Heart right ventricle (tissue), 16 donors: ENCODE measurements at places on chromosomes 1 and 21. TPM values are rescaled to one million over a fixed set of nuclear protein-coding genes. Genes with fewer than 3 reads are reported as not detected.

DNA sequence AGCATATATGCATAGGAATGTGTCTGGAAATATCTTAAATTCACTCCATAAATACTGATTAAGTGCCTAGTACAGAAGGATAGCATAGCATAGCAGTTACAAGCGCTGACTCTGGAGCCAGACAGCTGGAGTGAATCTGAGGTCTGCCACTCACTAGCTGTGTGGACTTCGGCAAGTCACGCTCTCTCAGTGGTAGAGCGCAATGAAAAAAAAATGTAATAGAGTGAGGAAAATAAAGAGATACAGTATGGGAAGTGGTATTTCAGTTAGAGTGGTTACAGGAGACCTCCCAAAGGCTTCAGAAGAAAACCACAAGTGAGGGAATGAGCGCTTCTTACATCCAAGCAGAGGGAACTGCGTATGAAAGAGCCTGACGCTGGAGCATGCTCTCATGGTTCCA, 338.9 kb upstream of the PRMT6 start:
- no peak overlapping the region for H3K4me3 ChIP-seq
- no peak overlapping the region for H3K27ac ChIP-seq
- H3K36me3 ChIP-seq, result no peaks in the 10 kb centered on the region

- H3K4me1 ChIP-seq, result no peaks in the 10 kb centered on the region
- H3K36me3 ChIP-seq, result no peaks in the 10 kb centered on the region
- H3K27me3 ChIP-seq, result no peaks in the 10 kb centered on the region
- H3K27ac ChIP-seq, result no peak overlapping the region
- no peak overlapping the region for H3K4me3 ChIP-seq
These were observed 53.0 kb downstream of the VANGL1 start for GRCh38 chr1:115694805-115695204.

CALML6 gene
- 0.88 TPM for polyA plus RNA-seq

- no peaks in the 10 kb centered on the region for H3K27me3 ChIP-seq
- DNase-seq, result no peak
- no peak overlapping the region for H3K4me3 ChIP-seq
These were observed 10.8 kb upstream of the A3GALT2 start for GRCh38 chr1:33331444-33332356.

DNA sequence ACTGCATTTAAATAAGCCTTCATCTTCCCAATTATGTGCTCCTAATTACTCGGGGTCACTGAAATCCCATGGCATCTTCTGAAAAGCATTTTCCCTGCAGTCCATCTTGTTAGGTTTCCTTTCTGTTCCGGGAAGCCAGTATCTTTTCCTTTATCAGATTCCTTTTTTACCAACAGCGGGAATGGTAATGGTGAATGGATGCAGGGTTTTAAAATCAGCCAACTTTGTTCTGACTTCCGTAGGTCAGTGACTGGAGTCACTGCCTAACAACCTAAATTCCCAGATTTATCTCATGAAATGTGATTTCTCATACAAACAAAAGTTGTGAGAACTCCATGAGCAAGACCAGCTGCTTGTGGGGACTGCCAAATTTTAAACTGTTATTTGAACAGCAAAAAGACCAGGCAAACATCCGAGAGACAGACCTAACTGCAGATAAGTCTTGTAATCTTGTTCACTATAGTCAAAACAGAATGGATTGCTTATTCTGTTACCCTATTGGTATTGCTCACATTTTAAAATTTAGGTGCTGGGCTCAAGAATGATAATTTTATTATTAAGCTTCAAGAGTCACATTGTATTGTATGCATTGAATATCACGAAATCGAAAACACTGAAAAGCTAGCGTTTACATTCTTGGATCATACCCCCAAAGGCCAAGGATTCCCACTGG, 1.2 kb upstream of the RWDD3 start:
- DNase-seq, result no peak
- H3K27me3 ChIP-seq, result no peaks in the 10 kb centered on the region
- peaks cover 65% of the 10 kb centered on the region for H3K4me1 ChIP-seq
- peak overlapping the region; percentile 70 for H3K4me3 ChIP-seq
- H3K27ac ChIP-seq, result peak overlapping the region; percentile 92

- no peaks in the 10 kb centered on the region for H3K36me3 ChIP-seq
- DNase-seq, result no peak
- peaks cover 4% of the 10 kb centered on the region for H3K4me1 ChIP-seq
- H3K27me3 ChIP-seq, result no peaks in the 10 kb centered on the region
These were observed 36.2 kb downstream of the CASQ2 start for GRCh38 chr1:115732316-115732715.

GRCh38 chr1:108190001-108190634, 10.0 kb downstream of the SLC25A24 start:
- H3K4me3 ChIP-seq, result no peak overlapping the region
- H3K27ac ChIP-seq, result no peak overlapping the region
- no peak for DNase-seq
- H3K36me3 ChIP-seq, result no peaks in the 10 kb centered on the region

- H3K4me3 ChIP-seq, result no peak overlapping the region
- no peak overlapping the region for H3K27ac ChIP-seq
- H3K27me3 ChIP-seq, result no peaks in the 10 kb centered on the region
- no peaks in the 10 kb centered on the region for H3K4me1 ChIP-seq
- DNase-seq, result no peak
- H3K36me3 ChIP-seq, result no peaks in the 10 kb centered on the region
These were observed 418.6 kb upstream of the PROX1 start for GRCh38 chr1:213568929-213569815.

DNA sequence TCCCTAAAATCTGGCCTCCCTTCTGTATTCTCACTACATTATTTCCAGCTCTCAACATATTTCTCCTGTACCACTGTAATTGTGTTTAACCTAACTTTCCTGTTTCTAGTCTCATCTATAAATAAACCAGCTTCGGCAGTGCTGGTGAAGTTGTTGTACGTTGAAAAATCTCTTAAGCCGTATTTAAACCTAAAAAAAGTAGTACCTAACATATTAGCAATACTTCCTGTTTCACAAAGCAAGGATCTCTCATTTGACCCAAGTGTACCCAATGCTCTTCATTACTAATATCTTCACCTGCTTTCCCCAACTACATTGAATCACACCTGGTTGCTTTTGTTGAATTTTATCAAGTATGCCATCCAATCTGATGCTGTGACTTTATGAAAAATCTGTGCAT, 42.2 kb upstream of the RGS21 start:
- no peak overlapping the region for H3K4me3 ChIP-seq
- no peak overlapping the region for H3K27ac ChIP-seq
- no peaks in the 10 kb centered on the region for H3K27me3 ChIP-seq
- H3K36me3 ChIP-seq, result no peaks in the 10 kb centered on the region
- no peak for DNase-seq
- no peaks in the 10 kb centered on the region for H3K4me1 ChIP-seq

CYP4A11 gene
- 0.15 TPM for polyA plus RNA-seq

SH3BGR gene
- 87.8 TPM for polyA plus RNA-seq

GRCh38 chr1:189323091-189323490, 1154.6 kb downstream of the BRINP3 start:
- no peak overlapping the region for H3K27ac ChIP-seq
- no peaks in the 10 kb centered on the region for H3K4me1 ChIP-seq

GJA8 gene
- polyA plus RNA-seq, result not detected

SMIM1 gene
- polyA plus RNA-seq, result 33.9 TPM

OVAAL gene
- polyA plus RNA-seq, result 7.3 TPM

MRPL55 gene
- 174 TPM for polyA plus RNA-seq

- H3K27ac ChIP-seq, result no peak overlapping the region
- no peaks in the 10 kb centered on the region for H3K36me3 ChIP-seq
- H3K4me3 ChIP-seq, result no peak overlapping the region
- DNase-seq, result no peak
- no peaks in the 10 kb centered on the region for H3K27me3 ChIP-seq
- H3K4me1 ChIP-seq, result no peaks in the 10 kb centered on the region
These were observed 21.9 kb upstream of the PKN2 start for GRCh38 chr1:88661951-88662699.

HCN3 gene
- 0.81 TPM for polyA plus RNA-seq

DNA sequence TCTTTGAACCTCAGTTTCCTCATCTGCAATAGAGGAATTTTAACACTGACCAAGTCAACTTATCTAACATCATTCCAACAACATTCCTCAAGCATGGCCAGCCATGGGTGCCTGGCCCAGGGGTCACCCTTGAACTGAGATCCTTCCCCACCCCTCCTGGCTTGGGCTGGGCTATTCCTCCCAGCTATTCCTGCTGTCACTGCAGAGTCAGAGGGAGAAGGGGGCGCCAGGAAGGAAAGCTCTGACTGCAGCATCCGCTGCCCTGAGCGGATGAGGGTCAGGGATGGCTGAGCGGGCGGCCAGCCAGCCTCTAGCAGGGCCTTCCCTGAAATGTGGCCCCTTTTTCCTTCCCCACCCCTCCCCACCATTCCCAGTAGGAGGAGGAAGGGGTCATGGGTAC, 3.1 kb downstream of the TINAGL1 start:
- H3K36me3 ChIP-seq, result peaks cover 13% of the 10 kb centered on the region
- peaks cover 73% of the 10 kb centered on the region for H3K4me1 ChIP-seq
- peak overlapping the region; percentile 71 for H3K27ac ChIP-seq
- peak; percentile 73 for DNase-seq
- peak overlapping the region; percentile 49 for H3K4me3 ChIP-seq

BPNT1 gene
- polyA plus RNA-seq, result 14.2 TPM

GRCh38 chr1:17885663-17886320, 130.7 kb downstream of the ACTL8 start:
- no peak overlapping the region for H3K27ac ChIP-seq
- H3K36me3 ChIP-seq, result no peaks in the 10 kb centered on the region
- H3K4me3 ChIP-seq, result no peak overlapping the region
- H3K4me1 ChIP-seq, result peaks cover 12% of the 10 kb centered on the region
- DNase-seq, result no peak

S100A4 gene
- 755 TPM for polyA plus RNA-seq

RXFP4 gene
- not detected for polyA plus RNA-seq

SLC25A34 gene
- polyA plus RNA-seq, result 1.1 TPM

GRCh38 chr1:188122646-188123045, 1293.9 kb downstream of the PLA2G4A start:
- H3K27ac ChIP-seq, result no peak overlapping the region
- no peak for DNase-seq
- H3K4me1 ChIP-seq, result no peaks in the 10 kb centered on the region
- H3K4me3 ChIP-seq, result no peak overlapping the region

GRCh38 chr1:160819186-160819585, 23.2 kb downstream of the LY9 start:
- H3K4me3 ChIP-seq, result no peak overlapping the region
- H3K4me1 ChIP-seq, result no peaks in the 10 kb centered on the region
- H3K27me3 ChIP-seq, result no peaks in the 10 kb centered on the region
- H3K36me3 ChIP-seq, result no peaks in the 10 kb centered on the region
- no peak overlapping the region for H3K27ac ChIP-seq
- no peak for DNase-seq
